ENCODE measurements at places on chromosomes 5 and 9.

- no peak for DNase-seq
Measured at GRCh38 chr5:79849486-79850315, 141.4 kb downstream of the MTX3 start.

- no peak for DNase-seq
Measured at GRCh38 chr5:160262151-160263074, 33.1 kb downstream of the FABP6 start.

- DNase-seq: no peak
Measured at GRCh38 chr5:8826508-8826907, 719.4 kb downstream of the SEMA5A start.

DNA sequence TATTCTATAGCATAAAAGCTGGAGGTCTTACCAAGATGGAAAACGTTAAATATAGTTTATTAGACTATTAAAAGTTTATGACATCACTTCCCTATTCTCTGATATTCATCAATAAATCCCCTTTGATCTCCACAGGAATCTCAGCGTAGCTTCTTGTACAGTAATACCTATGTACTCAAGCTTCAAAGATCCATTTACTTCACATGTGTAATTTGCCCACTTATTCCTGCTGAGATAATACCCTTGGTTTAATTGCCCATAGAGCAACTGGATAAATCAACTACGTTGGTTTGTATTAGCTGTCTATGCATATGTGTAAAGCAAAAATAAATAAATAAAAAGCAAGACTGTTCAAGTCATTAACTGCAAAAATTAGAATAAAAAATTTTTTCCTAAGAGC, 219.7 kb downstream of the EFNA5 start:
- no peak for DNase-seq

GRCh38 chr9:110919609-110920008, 118.7 kb downstream of the LPAR1 start:
- DNase-seq: no peak

- no peak for DNase-seq
Measured at GRCh38 chr5:114266374-114266773, 95.5 kb upstream of the KCNN2 start.

DNA sequence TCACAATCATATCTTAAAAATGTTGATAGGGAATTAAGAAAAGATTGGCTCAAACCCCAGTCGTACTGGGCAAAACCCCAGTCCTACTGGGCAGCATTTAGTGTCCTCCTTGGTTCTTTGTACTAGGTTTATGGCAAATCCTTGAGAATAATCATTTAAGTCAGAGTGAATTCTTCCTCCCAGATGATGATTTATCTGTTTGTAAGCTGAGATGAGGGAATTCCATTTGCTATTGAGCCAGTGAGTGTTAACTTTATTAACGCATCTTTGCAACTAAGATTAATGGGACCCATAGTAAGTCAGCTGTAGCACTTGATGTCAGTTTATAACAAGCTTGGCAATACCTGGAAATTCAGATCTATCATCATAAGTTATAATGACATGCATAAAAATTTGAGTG, 821.8 kb upstream of the DMAC1 start:
- no peak for DNase-seq

GRCh38 chr5:44294516-44294915, 94.7 kb downstream of the FGF10 start:
- no peak for DNase-seq

DNA sequence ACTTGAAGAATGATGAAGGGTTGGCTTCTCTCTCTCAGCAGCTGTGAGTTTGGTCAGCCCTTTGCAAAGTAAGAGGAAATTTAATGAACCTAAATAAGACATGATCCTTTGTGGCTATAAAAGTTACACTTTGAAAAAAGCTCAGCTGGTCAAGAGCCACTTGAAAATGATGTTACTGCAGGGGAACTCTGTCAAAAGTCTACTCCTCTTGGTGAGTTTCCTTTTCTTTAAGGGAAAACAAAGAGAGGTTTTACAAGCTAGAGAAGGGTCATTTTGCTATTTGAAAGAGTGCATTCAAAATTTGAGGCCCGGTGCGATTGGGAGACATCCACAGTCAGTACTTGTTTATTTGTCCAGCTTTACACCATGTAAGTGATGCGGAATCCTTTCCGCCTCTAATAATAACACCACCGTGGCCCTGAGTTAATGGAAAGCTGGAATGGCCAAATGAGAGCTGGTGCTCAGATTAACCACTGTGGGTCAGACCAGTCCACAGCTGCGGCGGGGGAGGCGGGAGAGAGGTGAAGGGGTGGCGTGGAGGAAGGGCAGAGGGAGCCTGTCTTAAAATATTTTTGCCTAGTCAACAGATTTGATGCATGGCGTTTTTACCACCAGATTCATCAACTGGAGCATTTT, 404.0 kb downstream of the TLE4 start:
- no peak for DNase-seq

GRCh38 chr5:1461396-1461795, 16.2 kb upstream of the SLC6A3 start:
- DNase-seq: no peak

- DNase-seq: no peak
Measured at GRCh38 chr9:6171667-6172066, 43.9 kb upstream of the IL33 start.

GRCh38 chr9:116422119-116422979, 264.8 kb upstream of the TRIM32 start:
- no peak for DNase-seq

- no peak for DNase-seq
Measured at GRCh38 chr5:178106556-178107239, 6.6 kb upstream of the N4BP3 start.

- DNase-seq: no peak
Measured at GRCh38 chr5:43232943-43233833, 41.2 kb downstream of the NIM1K start.

DNA sequence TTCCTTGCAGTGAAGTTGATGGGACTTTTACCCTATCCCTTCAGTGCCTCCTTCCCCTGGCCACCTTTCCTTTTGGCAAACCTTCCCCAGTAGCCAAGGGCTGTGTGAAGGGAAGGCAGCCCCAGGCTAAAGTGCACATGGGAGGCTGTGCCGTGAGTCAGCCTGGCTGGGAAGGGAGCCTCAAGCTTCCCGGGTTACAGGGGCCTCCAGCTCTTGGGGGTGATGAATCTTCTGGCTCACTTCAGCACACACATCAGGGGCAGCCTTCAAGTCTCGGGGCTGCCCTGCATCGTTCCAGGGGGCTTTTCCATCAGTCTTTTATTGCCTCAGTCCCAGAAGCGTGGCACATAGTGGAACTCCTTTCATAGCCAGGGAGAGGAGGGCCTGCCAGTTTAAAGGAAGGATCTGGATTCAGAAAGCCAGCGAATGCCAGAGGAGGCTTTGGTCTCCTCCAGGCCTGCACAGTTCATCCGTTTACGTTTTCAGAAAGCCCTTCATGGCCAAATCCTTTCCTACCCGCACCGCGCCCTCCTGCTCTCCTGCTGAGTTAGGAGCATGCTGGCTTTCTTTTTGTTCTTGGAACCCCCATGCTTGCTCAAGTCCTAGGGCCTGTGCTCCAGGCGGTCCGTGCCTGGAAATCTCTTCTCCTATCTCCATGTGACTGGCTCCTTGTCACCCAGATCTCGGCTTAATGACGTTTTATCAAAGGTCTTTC, 134.8 kb upstream of the KLF4 start:
- no peak for DNase-seq

- DNase-seq: no peak
Measured at GRCh38 chr5:164650427-164650826, 1145.0 kb downstream of the MAT2B start.

Measured in glomerular endothelial cell (primary cell).